A673 (cell line): ENCODE measurements at places on chromosomes 4 and X.

- DNase-seq, result no peak
Observed at GRCh38 chr4:35286434-35286833, 957.9 kb downstream of the ARAP2 start.

DNA sequence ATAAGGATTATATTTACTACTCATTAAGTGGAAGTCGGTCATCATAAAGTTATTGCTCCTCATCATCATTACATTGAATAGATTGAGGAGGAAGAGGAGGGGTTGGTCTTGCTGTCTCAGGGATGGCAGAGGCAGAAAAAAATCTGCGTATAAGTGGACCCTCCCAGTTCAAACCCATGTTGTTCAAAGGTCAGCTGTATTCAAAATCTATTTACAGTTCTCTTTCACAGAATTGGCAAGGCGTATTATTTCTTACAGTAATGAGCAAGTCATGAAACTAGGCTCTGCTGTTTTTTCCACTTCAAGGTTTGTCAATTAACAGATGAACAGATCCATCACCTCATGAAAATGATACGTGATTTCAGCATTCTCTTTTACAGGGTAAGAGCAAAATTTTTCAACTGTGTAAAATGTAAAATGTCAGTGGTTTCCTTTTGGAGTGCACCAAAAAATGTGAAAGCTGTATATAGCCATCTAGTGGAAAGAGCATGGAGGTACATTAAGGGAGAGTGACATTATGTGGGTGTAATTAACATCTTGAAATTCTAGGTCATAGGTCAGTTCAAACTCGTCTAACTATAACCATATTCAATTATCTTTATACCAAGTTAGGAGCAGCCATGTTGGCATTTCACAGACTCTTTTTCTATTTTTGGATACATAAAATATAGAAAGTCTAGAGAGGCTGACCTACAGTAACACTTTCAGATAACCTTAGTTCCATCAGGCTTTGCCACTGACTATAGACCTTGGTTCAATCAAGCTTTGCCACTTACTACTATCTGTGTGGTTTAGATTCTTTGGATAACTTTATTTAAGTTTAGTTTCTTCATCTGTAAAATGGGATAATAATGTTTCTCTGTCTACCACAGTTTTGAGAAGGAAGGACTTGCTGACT, 30.1 kb downstream of the NEIL3 start:
- DNase-seq, result peak; percentile 41

- DNase-seq, result no peak
Observed at GRCh38 chrX:123193101-123193500, 9.0 kb downstream of the GRIA3 start.

DNA sequence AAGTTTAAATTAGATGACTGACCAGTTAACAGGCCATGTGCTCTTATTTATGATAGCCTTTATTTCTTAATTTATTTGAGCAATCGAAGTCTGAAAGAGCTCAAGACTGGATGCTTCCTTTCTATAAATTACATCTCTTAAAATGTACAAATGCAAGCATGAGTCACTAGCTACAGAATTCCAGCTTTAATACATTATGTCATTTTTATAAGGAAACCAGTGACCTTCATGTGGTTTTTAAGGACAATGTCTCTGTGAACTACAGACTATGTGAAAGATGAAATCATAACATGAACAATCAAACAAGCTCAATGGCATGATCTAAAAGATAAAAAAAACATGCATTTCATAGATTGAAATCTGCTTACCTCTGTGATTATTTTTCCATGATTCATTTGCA, 15.4 kb downstream of the HTR2C start:
- DNase-seq, result no peak

GRCh38 chr4:150976478-150977118, 38.5 kb downstream of the LRBA start:
- DNase-seq, result no peak
